ENCODE measurements at places on chromosomes 16 and 17. TPM values are rescaled to one million over a fixed set of nuclear protein-coding genes. Genes with fewer than 3 reads are reported as not detected.
A peak's percentile ranks its signal among the peaks of the same experiment; 100 is the strongest.

DNA sequence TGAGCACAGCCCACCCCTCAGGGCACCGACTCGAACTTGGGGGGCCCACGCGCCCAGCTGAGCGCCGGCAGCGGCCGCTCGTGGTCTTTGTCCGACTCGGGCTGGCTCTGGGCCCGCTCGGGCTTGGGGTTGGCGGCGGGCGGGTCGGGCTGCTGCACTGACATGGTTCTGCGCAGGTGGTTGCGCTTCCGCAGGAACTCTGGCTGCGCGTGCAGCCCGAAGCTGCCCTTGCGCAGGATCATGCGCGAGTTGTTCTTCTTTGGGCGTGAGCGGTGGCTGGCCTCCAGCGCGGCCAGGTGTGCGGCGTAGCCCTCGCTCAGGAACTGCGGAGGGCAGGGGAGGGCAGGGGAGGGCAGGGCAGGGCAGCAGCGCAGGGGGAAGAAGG is 11.1 kb downstream of the PIMREG start:
- peaks cover 14% of the 10 kb centered on the region for H3K4me1 ChIP-seq
- H3K27me3 ChIP-seq: peaks cover 12% of the 10 kb centered on the region
- H3K27ac ChIP-seq: no peak overlapping the region
- DNase-seq: peak; percentile 46
- peak overlapping the region; percentile 26 for H3K4me3 ChIP-seq

DNA sequence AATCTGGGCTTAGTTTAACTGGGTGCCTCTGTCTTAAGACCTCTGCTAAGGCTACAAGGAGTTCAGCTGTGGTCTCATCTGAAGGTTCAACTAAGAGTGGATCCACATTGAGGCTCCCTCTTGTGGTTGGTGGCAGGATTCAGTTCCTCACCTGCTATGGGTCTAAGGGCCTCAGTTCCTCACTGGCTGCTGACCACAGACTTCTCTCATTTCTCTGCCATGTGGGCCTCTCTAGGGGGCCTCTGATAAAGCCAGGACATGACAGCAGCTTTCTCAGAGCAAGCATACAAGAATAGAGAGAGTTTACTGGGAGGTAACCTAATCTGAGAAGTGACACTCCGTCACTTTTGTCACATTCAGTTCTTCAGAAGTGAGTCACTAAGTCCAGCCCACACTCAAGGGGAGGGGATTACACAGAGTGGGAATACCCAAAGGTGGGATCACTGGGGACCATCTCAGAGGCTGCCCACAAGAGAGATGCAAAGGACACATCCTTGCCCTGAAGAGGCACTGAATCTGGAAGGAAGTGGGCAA is 19.2 kb upstream of the ABAT start:
- H3K36me3 ChIP-seq: no peaks in the 10 kb centered on the region
- no peaks in the 10 kb centered on the region for H3K27me3 ChIP-seq
- no peak overlapping the region for H3K27ac ChIP-seq
- no peak overlapping the region for H3K4me3 ChIP-seq

- H3K27me3 ChIP-seq: no peaks in the 10 kb centered on the region
- peak; percentile 93 for DNase-seq
- H3K36me3 ChIP-seq: peaks cover 44% of the 10 kb centered on the region
- H3K4me3 ChIP-seq: peak overlapping the region; percentile 99
- peak overlapping the region; percentile 97 for H3K27ac ChIP-seq
- H3K4me1 ChIP-seq: peaks cover 25% of the 10 kb centered on the region
Measured at GRCh38 chr16:30184096-30184890, 891 bp downstream of the CORO1A start.

CDT1 gene
- 113 TPM for total RNA-seq

SYCE1L gene
- total RNA-seq: 11.1 TPM

CD300A gene
- total RNA-seq: 6.7 TPM

NPTX1 gene
- total RNA-seq: 85.8 TPM

GRCh38 chr17:57461082-57461481 is 204.8 kb downstream of the MSI2 start:
- H3K4me1 ChIP-seq: peaks cover 48% of the 10 kb centered on the region
- H3K36me3 ChIP-seq: peaks cover 4% of the 10 kb centered on the region
- no peak overlapping the region for H3K4me3 ChIP-seq
- DNase-seq: no peak
- H3K27ac ChIP-seq: peak overlapping the region; percentile 46
- no peaks in the 10 kb centered on the region for H3K27me3 ChIP-seq

DNA sequence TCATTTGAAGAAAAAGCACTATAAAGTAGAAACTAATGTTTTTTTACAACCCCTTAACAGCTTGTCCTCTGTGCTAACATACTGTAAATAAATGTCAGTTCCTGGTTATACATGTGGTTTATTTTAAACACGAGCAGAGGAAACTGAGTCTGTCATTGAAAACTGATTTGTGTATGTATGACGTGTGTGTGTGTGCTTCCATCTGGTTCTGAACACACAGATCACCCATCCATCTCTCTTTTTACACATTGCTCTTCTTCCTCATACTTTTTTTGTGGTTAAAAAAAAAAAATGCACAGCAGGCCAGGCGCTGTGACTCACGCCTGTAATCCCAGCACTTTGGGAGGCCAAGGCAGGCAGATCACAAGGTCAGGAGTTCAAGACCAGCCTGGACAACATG is 49.5 kb downstream of the ZNF423 start:
- no peaks in the 10 kb centered on the region for H3K36me3 ChIP-seq
- H3K27ac ChIP-seq: no peak overlapping the region
- no peaks in the 10 kb centered on the region for H3K4me1 ChIP-seq
- DNase-seq: no peak
- no peak overlapping the region for H3K4me3 ChIP-seq
- H3K27me3 ChIP-seq: no peaks in the 10 kb centered on the region

GRCh38 chr17:70288540-70289290 is 119.4 kb downstream of the KCNJ2 start:
- no peaks in the 10 kb centered on the region for H3K36me3 ChIP-seq
- no peaks in the 10 kb centered on the region for H3K4me1 ChIP-seq
- no peak for DNase-seq
- H3K4me3 ChIP-seq: no peak overlapping the region
- no peaks in the 10 kb centered on the region for H3K27me3 ChIP-seq

DNA sequence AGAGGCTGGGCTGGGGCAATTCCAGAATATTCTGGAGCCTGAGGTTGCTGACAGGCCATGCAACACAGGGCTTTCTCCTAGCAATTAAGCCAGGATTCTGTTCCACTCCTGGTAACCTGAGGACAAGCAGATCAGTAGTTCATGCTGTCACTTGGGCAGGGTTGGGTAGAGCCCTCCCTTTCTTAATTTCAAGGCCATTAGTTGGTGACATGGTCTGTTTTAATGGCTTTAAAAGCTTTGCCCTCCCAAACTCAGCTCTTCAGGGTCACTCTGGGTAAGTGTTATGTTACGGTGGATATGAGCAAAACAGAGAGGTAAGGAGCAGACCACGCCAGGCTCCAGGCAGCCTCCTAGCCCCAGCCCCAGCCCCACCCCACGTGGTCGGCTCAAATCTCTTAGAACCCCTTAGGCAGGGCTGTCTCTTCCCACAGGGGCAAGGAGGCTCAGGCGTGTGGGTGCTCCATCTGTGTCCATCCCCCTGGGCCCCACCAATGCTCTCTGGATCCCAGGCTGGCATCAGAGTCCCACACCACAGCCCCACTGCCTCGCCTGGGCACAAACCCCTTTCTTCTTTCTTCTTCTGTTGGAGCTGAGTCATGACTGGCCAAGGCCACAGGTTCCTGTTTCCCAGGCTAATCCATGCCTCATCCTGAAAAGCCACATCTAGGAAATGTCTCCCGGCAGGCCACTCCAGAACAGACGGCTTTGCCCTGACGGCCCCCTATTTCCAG is 27.5 kb downstream of the CEP295NL start:
- peaks cover 5% of the 10 kb centered on the region for H3K27me3 ChIP-seq
- peaks cover 28% of the 10 kb centered on the region for H3K4me1 ChIP-seq
- no peak overlapping the region for H3K27ac ChIP-seq
- H3K4me3 ChIP-seq: no peak overlapping the region
- H3K36me3 ChIP-seq: no peaks in the 10 kb centered on the region

CES1 gene
- total RNA-seq: 0.89 TPM

DNA sequence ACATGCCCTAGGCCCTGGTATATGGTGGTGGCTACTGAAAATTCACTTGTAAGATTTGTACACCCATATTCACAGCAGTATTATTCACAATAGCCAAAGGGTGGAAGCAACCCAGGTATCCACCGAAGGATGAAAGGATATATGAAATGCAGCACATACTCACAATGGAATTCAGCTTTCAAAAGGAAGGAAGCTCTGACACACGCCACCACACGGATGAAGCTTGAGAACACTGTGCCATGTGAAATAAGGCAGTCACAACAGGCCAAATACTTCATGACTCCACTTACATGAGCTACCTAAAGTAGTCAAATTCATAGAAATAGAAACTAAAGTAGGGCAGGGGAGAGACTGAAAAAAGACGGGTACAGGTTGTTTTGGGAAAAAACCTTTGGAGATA is 2.9 kb downstream of the XPO6 start:
- peaks cover 40% of the 10 kb centered on the region for H3K4me1 ChIP-seq
- H3K4me3 ChIP-seq: peak overlapping the region; percentile 81
- H3K27ac ChIP-seq: peak overlapping the region; percentile 83
- H3K36me3 ChIP-seq: peaks cover 38% of the 10 kb centered on the region

MXRA7 gene
- 25.7 TPM for total RNA-seq

DNA sequence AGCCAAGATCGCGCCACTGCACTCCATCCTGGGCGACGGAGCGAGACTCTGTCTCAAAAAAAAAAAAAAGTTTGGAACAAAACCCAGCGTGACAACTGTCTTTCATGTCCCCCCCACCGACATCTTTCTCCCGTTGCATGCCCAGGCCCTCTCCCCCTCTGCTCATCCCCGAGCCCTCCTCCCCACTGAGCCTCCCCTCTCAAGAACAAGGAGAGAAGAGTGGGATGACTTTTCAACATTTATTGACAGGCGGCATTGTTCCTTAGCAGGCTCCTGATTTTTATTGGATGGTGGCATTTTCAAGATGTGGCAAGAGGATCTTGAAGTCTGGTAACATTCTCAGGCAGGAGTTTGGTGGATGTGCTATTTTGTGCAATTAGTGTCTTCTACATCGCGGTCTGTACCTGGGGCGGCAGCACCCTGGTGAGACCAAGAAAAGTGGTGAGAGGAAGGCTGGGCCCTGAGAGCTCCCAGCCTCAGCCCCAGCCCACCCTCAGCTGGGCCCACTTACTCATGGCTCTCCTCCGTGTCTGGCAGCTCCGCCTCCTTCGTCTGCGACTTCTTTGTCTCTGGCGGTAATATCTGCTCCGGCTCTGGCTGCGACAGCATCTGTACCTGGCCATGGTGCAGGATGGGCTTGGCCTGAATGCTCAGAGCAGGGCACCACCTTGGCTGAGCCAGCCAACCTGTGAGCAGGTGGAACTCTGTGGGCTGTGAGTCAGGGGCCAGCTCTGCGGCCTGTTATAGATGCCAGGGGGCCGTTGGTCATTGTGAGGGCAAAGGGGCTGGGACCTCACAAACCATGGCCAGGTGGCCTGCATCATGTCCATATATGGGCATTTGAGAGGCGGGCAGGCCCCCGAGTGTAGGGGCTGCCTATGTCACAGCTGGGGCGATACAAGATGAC is at the start of gene PRM1:
PRM1 (minus strand) TSS at position 715 of the 907 bp plus-strand sequence; CDS start at position 623, 92 bp downstream.
- DNase-seq: no peak
- H3K27ac ChIP-seq: no peak within 1 kb of the TSS
- peaks cover 7% of the 10 kb centered on the region for H3K27me3 ChIP-seq

- peaks cover 63% of the 10 kb centered on the region for H3K36me3 ChIP-seq
- DNase-seq: no peak
- H3K27me3 ChIP-seq: no peaks in the 10 kb centered on the region
- no peak overlapping the region for H3K4me3 ChIP-seq
- H3K4me1 ChIP-seq: peaks cover 53% of the 10 kb centered on the region
Measured at GRCh38 chr16:11118479-11118878, 137.5 kb downstream of the SOCS1 start.

- DNase-seq: no peak
- H3K36me3 ChIP-seq: no peaks in the 10 kb centered on the region
- H3K27me3 ChIP-seq: peaks cover 9% of the 10 kb centered on the region
Measured at GRCh38 chr17:68775318-68775717, 174.2 kb upstream of the FAM20A start.

DNA sequence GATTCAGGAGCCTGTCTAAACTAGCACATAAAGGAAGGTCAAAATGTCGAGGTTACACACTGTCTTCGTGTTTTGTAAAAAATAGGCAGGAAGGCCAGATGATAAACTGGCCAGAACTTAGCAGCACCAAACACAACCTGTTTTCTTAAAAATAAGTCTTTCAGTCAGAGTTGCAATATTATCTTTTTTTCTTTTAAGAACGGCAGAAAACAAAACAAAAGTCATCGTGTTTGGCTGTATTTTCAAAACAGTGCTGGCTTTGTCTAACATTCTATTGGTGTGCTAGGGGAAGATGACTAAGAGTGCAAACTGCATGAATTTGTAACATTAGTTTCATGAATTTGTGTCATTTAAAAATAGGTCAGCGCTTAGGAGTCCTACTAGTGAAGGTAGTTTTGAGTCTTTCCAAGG is 5.3 kb downstream of the MAF start:
- peaks cover 26% of the 10 kb centered on the region for H3K36me3 ChIP-seq
- H3K4me3 ChIP-seq: peak overlapping the region; percentile 78
- H3K4me1 ChIP-seq: peaks cover 23% of the 10 kb centered on the region
- peak overlapping the region; percentile 51 for H3K27ac ChIP-seq
- no peak for DNase-seq

DNA sequence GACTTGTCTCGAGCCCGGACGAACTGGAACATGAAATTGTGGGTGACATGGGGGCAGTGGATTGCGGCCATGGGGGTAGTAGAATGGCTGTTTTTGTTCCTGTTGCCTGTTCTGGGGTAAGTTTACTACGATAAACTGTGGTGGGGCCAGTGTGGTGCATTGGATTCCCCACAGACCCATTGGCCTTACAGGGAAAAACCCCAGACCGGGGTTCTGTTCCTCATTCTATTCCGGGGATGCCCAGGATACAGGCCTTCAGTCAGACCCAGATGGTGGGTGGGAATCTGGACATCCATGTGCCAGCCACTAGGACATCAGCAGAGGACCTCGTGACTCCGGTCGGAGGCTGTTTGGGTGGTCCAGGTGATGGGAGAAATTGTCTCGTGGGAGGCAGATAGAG is 88.1 kb downstream of the ABCC1 start:
- no peaks in the 10 kb centered on the region for H3K27me3 ChIP-seq
- DNase-seq: no peak
- H3K4me1 ChIP-seq: peaks cover 36% of the 10 kb centered on the region

LRRC46 gene
- total RNA-seq: 1.4 TPM

DNA sequence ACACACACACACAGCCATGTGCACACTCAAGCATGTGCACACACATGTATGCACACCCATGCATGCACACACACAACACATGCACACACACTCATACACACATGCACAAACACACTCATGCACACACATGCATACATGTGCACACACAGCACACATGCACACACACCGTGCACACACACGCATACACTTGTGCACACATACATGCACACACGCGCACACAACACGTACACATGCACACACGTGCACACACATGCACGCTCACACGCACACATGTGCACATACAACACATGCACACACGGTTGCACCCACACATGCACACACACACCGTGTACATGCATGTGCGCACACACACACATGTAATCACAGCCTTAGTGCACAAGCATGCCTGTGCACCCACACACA is 230.4 kb upstream of the GSE1 start:
- no peaks in the 10 kb centered on the region for H3K4me1 ChIP-seq
- DNase-seq: no peak
- no peaks in the 10 kb centered on the region for H3K36me3 ChIP-seq
- no peak overlapping the region for H3K27ac ChIP-seq
- no peaks in the 10 kb centered on the region for H3K27me3 ChIP-seq

GRCh38 chr17:4460661-4461060 is 26.9 kb downstream of the SPNS3 start:
- H3K27ac ChIP-seq: no peak overlapping the region
- H3K36me3 ChIP-seq: peaks cover 11% of the 10 kb centered on the region
- no peaks in the 10 kb centered on the region for H3K4me1 ChIP-seq
- no peak for DNase-seq
- no peak overlapping the region for H3K4me3 ChIP-seq
- H3K27me3 ChIP-seq: peaks cover 2% of the 10 kb centered on the region

Measured in activated CD4-positive, alpha-beta T cell treated with anti-CD3 and anti-CD28 coated beads, Interleukin-2, amount 10 ng/mL, durations not matched to agents 7 days and 5 days (primary cell).